ENCODE measurements at places on chromosomes 11 and 22.

DNA sequence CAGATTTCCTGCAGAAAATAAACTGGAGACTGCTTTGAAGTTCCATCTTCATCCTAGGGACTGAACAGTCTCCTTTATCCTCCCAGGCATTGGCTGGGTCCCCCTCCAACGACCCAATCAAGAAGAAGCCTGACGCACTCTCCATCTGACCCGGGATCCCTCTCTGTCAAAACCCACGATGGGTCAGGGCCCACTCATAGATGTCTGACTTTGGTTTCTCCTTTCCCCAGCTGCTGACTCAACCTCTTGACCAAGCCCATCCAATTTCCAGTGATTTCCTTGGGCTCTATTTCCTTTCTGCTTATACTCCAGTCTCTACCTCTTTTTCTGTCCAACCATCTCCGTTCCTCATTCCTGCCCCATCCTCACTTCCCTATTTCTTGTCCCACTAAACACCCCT, 189.7 kb downstream of the MIAT start:
- DNase-seq: no peak

DNA sequence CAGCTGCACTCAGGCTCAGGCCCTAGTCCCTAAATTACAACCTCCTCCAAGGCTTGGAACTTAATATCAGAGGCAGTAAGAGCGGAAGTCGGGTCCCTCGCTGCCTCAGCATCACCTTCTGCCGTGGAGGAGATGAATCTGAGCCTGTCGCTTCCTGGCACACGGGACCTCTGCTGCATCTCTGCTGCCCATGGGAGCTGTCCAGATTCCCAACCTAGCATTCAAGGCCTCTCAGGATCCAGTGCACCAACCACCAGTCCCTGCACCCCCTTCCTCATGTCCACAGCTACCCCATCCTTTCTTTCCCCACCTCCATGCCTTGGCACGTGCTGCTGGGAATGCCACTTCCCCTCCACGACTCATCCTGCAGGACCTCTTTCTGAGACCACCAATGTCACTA, 2.5 kb upstream of the PTGDR2 start:
- no peak for DNase-seq

GRCh38 chr11:100984668-100985067, 144.9 kb downstream of the PGR start:
- DNase-seq: no peak

- DNase-seq: no peak
Measured at GRCh38 chr22:33666961-33667619, 253.2 kb downstream of the LARGE1 start.

DNA sequence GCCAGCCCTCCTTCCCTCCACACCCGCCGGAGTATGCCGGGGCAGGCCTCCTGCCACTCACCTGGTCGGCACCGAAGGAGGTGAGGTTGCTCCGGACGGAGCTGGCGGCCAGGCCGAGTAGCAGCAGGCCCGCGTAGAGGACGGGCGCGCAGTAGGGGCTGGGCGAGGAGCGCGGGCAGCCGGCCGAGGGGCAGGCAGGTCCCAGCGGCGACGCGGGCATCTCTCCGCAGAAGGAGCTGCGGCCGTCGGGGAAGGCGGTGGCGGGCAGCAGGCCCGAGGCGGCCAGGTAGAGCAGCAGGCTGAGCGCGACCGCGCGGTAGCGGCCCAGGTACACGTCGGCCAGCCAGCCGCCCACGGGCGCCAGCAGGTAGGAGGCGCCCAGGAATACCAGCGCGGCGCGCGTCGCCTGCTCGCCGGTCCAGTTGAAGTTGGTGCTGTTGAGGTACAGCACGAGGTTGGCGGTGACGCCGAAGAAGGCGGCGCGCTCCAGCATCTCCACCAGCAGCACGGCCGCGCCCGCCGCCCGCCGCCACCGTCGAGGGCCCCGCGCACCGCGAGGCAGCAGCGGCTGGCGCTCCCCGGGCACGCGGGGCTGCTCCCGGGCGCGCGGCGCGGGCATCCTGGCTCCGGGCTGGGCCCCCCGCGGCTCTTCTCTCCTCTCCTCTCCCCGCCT, 907 bp downstream of the SLC15A3 start:
- peak; percentile 35 for DNase-seq

Measured in activated CD8-positive, alpha-beta T cell treated with anti-CD3 and anti-CD28 coated beads, Interleukin-2, amount 10 ng/mL, durations not matched to agents 7 days and 5 days (primary cell).